ENCODE measurements at places on chromosomes 5 and 9. TPM values are rescaled to one million over a fixed set of nuclear protein-coding genes. Genes with fewer than 3 reads are reported as not detected.

Gene INSL6
- polyA plus RNA-seq = 0.73 TPM

Gene FBXW11
- polyA plus RNA-seq = 44.7 TPM

Gene ACSL6
- 0.63 TPM for polyA plus RNA-seq

Gene GPR150
- 0.12 TPM for polyA plus RNA-seq

Gene PCDHB4
- 2.9 TPM for polyA plus RNA-seq

Gene CDX1
- 0.39 TPM for polyA plus RNA-seq

Gene PRDM9
- not detected for polyA plus RNA-seq

Gene C9orf152
- 10.3 TPM for polyA plus RNA-seq

Gene NTNG2
- 0.54 TPM for polyA plus RNA-seq

DNA sequence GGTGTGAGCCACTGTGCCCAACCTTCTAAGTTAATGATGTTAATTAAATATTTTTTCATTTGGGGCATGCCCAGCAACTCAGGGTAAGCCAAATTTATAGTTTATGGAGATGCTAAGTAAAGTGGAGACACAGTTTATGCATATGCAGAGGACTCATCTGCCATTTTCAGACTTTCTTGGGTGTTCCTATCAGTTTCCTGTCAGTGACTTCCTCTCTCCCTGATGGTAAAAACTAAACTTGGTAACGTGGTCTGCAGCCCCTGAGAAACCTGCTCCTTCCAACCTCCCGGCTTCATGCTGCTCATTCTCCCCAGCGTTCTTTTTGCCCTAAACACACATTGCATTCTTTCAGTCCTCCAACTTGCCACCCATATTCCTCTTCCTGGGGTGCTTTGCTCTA, 48.4 kb upstream of the TUT7 start:
- no peak for DNase-seq

GRCh38 chr5:127386557-127386956, 96.0 kb downstream of the MEGF10 start:
- DNase-seq = no peak

GRCh38 chr9:128733256-128733655, 9.3 kb upstream of the ZDHHC12 start:
- peak; percentile 44 for DNase-seq

- peak; percentile 56 for DNase-seq
Observed at GRCh38 chr5:65204966-65205365, 276.8 kb downstream of the ADAMTS6 start.

GRCh38 chr9:129604766-129605163, 16.1 kb downstream of the C9orf50 start:
- DNase-seq = no peak

DNA sequence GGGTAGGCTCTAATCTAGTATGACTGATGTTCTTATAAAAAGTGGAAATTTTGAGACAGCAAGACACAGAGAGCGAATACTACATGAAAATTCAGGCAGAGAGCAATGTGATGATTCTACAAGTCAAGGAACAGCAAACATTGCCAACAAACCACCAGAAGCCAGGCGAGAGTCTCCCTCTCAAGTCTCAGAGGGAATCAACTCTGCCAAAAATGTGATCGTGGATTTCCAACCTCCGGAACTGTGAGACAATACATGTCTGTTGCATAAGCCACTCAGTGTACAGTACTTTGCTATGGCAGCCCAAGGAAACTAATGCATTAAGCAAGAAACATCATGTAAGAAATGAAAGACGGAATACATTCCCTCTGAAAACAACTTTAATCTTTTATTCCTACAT, 52.1 kb upstream of the CCNG1 start:
- DNase-seq = no peak

DNA sequence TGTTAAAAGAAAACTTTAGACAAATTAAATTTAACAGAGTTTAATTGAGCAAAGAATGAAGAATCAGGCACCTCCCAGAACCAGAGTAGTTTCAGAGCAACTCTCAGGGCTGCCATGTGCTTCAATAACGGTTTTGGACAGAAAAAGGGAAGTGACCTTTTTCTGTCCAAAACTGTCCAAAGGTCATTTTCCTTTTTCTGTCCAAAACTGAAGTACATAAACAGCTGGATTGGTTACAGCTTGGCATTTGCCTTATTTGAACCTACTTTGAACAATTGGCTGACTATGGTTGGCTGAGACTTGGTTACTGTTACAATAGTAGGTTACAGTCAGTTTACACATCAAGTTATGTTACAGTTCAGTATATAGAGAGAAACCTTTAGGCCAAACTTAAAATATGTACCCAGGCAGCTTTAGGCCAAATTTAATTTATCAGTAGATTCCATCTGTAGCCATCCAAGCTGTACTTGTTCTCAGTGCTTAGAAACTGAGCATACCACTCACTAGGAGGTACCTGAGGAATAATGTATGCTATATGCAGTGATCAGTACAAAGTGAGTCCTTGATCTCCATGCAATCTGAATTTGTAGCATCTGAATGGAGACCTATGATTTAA, 44.0 kb downstream of the C9orf85 start:
- DNase-seq = no peak

- no peak for DNase-seq
Observed at GRCh38 chr9:131876486-131876885, 136.6 kb upstream of the RAPGEF1 start.

DNA sequence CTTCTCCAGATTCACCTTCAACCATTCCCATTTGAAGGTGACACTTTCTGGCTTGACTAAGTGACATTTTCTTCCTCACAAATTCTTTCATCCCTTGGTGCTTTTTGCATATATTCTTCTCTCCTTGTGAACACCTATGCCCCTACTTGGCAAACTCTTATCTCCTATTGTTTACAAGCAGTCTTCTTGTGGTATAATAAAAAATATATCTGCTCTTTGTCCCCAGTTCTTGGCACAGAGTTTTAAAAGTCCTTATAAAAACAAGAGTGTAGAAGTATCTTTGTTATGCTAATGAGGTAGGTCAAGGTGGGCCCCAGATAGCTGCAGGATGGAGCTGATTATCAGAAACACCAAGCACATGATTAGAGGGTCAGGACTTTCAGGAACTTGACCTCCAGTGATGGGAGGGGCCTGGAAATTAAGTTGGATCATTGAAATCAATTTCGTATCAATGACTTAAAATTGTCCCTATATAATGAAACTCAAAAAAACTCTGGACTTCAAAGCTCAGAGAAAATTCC, 38.0 kb downstream of the TMEM161B start:
- DNase-seq = no peak

- DNase-seq = no peak
Observed at GRCh38 chr5:32790411-32790951, 79.4 kb downstream of the NPR3 start.

DNA sequence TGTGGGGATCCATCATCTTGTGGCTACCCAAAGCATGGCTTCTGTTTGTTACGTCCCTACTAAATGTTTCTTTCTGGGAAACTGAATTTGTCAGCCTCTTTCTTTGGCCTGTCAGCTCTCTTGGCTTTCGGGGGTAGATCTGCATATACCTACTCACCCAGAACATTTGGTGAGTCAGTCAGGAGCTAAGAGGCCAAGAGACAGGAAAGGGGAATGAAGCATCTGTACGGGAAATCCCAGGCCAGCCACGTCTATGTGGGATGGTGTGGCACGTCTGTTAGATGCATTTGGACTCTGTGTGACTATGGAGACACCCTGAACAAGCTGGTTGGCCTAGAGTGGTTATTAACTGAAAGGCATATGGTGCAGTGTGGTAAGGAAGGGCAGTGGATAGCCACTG, 58.1 kb downstream of the CDO1 start:
- DNase-seq = no peak

GRCh38 chr5:147763791-147764525, 18.6 kb downstream of the JAKMIP2 start:
- DNase-seq = no peak

- DNase-seq = peak; percentile 15
Observed at GRCh38 chr5:155605920-155606319, 592.4 kb downstream of the KIF4B start.

GRCh38 chr9:77019926-77020412, 514 bp downstream of the FOXB2 start:
- no peak for DNase-seq

DNA sequence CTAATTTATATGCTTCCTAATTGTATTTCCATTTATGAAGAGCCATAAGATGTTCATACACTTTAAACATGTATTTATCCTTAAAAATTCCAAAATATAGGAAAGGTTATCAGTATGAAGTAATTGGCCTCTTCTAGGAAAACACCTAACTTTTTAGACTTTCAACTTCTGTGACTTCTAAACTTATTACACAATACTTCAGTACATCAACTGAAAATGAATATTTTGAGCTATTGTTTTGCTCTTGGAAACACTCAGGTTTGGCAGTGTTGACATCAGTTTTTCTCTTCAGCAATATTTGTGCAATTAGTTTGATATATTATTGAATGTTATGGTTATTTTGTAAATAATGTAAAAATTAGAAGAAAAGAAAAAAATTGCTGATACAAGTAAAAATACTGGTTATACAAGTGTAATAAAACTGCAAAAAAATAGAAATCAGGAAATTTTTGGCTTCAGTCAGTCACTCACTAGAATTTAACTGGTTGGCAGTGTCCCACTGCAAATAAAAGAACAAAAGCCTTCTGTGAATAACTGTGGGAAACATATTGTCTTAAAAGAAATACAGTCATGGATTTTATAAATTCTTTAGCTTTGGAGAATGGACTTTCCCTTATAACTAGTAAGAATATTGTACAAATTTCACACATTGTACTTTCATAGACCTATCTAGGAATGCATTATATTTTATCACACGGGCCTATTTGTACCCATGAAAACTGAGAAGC, 635.9 kb downstream of the TLE1 start:
- no peak for DNase-seq

- DNase-seq = no peak
Observed at GRCh38 chr5:133430095-133430494, 182.2 kb downstream of the FSTL4 start.

DNA sequence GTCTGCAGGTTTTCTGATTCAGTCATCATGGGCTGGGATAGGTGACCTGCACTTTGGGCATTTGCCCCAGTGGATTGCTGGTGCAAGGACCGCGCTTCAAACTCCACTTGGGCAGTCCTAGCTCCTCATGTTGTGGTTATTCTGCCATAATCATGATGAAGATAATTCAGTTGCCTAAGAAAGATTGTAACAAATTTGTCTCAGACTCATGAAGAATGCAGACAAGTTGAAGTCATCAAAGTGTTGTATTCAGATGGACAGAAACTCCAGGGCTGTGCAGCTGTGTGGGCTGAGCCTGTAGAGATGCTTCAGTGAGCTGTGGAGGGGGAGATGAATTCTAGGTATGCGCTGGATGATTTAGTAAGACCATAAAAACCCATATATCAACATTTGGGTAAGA, 38.5 kb downstream of the TARS1 start:
- DNase-seq = no peak

DNA sequence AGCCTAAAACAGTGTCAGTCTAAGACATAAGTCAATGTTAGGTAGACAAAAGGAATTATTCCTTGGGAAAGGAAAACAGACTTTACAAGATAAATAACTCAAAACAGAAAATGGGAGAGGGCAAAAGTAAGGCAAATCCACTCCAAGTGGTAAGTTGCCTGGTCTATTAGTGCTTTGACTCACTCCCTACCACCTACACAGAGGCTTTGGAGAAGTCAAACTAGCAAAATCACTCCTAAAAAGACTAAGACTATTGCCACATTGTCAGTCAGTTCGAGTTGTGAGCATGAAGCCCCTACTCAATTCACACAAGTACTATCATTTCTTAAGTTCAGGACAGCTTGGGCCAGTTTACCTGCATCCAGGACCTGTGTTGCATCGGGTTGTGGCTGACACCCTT, 5.2 kb upstream of the ZBTB6 start:
- no peak for DNase-seq

- DNase-seq = no peak
Observed at GRCh38 chr5:17304282-17304681, 86.9 kb downstream of the BASP1 start.

DNA sequence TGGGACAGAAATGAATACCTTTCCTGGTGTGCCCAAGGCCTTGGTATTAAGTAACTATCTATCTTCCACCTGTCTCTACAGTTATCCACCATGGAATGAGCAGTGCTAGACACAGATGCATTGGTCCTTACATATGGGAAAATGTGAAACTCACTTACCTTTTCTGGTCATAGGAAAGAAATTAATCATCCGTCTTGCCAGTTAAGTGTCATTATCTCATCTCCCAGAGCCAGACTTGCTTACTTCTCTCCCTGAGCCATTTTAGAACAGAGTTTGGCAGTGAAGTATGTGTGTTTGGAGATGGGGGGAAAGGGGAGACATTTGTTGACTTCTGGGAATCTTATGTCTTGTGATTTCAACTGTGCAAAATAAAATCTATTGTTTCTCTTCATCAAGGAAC, 1211.0 kb upstream of the CDH6 start:
- no peak for DNase-seq

GRCh38 chr9:113556877-113557593, 93.5 kb downstream of the RGS3 start:
- DNase-seq = no peak

GRCh38 chr9:106697390-106697749, 165.6 kb upstream of the ZNF462 start:
- DNase-seq = no peak

DNA sequence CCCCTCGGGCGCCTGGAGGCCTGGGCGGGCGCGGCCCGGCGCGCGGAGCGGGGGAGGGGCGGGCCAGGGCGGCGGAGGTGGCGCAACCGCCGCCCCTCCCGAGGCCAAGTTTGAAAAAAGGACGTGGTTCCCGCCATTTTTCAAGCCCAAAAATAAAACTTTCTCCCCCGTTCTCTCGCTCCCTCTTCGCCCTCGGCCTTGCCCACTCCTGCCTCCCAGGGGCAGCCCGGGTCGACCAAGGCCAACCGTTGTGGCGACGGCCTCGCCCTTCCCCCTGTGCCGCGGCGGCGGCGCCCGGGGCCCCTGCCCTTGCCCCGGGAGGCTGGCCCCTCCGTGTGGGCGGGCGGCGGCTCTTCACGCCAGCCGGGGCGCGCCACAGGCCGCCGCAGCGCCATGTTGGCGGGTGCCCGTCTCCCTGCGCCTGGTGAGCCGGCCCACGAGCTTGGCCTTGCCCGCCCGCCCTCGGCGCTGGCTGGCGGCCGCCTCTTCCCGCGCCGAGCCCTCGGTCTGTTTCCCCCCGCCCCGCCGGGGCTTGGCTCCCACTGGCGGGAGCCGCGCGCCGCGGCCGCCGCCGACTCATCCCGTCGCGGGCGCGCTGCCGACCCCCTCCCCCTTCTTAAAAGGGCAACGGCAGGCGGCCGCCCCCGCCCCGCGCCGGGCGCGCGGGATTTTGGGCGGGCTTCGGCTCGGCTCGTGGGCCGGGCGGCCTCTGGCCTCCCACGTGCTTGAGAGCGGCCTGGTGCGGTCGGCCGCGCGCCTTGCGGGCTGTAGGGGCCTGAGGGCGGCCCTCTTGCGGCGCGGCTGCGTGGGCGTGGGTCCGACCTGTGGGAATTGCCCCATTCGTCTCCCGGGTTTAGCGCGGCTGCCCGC, 1.3 kb downstream of the ANP32B start:
- peak; percentile 77 for DNase-seq

- DNase-seq = no peak
Observed at GRCh38 chr5:109345699-109346098, 64.1 kb downstream of the PJA2 start.

- no peak for DNase-seq
Observed at GRCh38 chr9:35558185-35558584, 46.9 kb upstream of the TESK1 start.

DNA sequence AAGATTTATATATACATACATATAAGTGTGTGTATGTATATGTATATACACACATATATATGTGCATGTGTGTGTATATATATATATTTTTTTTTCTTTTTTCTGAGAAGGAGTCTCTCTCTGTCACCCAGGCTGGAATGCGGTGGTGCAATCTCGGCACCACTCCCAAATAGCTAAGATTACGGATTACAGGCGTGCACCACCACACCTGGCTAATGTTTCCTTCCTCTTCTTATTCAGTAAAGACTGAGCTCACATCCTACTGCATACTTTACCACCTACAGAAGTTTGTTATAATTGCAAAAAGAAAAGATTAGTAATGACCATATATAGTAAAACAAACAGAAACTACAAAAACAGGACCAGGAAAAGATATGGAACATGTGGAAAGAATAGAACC, 23.1 kb upstream of the ZNF354B start:
- no peak for DNase-seq
